ENCODE measurements at places on chromosomes 7 and 10.

- no peak for DNase-seq
These were observed 6.1 kb upstream of the SCRN1 start for GRCh38 chr7:29995652-29996051.

DNA sequence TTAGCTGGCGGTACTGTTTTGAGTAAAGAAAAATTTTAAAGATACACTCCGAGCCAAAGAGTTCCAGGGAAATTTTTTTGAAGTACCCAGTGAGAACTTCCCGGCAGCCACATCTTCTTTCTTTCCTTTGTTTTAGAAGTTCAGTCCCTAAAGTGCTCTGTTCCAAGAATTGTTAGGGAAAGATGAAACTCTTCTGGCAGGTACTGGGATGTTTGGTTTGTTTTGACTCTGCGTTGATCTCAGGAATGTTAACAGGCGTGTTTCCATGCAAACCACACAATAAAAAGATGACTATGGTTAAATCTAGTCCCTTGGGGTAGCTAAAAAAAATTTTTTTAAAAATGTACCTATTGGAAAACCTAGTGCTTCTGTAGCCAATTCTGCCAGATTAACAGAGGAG is 224.7 kb upstream of the PHYHIPL start:
- no peak for DNase-seq

DNA sequence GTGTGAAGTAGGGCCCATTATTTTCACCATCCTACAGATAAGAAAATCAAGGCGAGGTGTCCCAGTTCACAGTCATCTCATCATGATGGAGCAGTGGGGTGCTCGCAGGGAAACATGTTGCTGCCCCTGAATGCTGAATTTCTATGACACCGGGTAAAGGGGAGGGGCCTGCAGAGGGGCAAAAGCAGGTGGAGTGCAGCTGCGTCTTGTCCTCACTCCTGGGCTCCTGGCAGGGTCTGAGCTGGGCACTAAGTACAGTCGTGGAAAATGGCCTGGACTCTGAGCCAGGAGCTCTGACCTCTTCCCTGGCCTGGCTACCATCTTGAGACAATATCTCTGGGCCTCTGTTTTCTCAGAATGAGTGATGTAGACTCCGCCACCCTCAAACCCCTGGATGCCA is 253.1 kb upstream of the PITRM1 start:
- DNase-seq, result no peak

- DNase-seq, result no peak
These were observed 53.9 kb downstream of the CHST15 start for GRCh38 chr10:124039483-124040013.

- DNase-seq, result no peak
These were observed 32.5 kb downstream of the RGS10 start for GRCh38 chr10:119509909-119510451.

GRCh38 chr10:86553639-86554038 is 32.0 kb upstream of the WAPL start:
- no peak for DNase-seq

DNA sequence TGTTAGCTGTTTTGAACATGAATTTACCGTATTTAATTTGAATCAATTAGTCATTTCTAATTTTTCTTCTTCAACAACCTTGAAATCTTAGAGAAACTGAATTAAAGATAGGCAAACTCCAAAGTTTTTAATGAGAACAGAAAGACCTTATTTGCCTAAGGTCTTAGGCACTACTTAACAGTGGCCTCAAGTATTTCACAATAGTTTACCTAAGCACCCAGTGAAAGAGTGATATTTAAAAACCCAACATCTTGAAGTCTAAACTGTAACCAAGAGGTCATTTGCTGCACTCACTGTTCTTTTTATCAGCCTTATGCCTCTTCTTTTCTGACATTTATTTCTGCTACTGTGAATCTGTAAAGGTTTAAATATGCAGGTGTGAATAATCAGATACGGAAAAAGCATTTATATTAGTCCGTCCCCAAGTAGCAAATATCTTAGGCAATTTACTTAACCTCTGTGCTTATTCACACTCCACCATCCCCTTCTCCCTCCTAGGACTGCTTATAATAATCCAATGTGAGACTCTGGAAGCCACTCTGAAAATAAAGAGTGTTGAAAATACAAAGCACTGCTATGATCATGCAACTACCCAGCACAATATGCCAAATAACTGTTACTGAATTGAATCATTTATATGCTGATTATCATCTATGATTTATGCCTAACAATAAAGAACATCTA is 105.7 kb downstream of the ELAPOR2 start:
- no peak for DNase-seq

DNA sequence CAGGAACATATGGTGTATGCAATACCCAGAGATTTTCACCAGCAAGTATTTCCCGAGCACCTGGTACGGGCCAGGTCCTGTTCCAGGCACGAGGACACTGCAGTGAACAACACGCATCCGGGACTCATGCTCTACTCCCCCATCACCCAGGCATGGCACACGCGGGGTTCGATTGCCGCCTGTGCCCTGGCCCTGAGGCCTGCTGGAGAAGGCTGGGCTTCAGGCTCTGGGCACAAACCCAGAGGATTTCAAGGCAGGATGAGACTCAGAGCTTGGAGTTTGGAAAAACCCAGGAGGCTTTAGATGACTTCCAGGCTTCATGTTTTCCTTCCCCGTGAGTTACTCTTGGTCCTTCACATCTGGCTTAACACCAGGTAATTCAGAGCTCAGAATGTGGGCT is 143.5 kb downstream of the NEURL1 start:
- no peak for DNase-seq

- DNase-seq, result peak; percentile 27
These were observed 4.6 kb downstream of the AKR1B1 start for GRCh38 chr7:134454277-134454676.

DNA sequence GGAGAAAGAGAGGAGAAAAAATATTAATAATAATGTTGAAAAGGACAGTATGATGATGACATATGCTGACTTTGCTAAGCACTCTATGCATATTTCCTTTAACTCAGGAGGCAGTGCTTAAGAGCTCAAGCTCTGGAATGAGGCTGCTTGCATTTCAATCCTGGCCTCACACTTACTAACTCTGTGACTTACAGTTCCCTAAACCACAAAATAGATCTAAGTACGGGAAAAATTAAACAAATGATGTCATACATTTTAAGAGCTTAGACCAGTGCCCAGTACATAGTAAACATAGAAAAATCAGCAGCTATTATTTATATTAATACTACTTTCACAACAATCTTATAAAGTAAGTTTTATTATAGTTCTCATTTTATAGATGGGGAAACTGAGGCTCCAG is 61.3 kb downstream of the GFRA1 start:
- no peak for DNase-seq

- no peak for DNase-seq
These were observed 128.8 kb downstream of the ZMIZ1 start for GRCh38 chr10:79197558-79197957.

- no peak for DNase-seq
These were observed 64.2 kb downstream of the CNNM2 start for GRCh38 chr10:102982296-102982695.

- no peak for DNase-seq
These were observed 24.9 kb upstream of the PRKAG2 start for GRCh38 chr7:151901828-151902227.

DNA sequence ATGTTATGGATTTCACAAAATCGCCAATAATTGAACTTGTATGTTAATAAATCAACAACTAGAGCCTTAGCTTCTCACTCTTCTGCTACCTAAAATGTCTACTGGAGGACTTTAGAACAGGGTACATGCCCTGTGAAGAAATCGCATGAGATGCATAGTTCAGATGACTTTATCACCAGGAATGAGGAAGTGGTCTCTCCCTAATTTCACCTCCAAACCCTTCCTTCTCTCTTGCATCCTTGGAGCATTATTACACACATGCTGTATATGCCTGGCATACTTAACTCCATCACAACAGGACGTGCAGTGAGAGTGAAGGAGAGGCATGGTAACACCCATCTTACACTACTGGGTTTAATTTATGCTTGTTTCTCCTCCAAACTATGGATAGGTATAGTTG is 27.8 kb downstream of the RHEB start:
- DNase-seq, result no peak

DNA sequence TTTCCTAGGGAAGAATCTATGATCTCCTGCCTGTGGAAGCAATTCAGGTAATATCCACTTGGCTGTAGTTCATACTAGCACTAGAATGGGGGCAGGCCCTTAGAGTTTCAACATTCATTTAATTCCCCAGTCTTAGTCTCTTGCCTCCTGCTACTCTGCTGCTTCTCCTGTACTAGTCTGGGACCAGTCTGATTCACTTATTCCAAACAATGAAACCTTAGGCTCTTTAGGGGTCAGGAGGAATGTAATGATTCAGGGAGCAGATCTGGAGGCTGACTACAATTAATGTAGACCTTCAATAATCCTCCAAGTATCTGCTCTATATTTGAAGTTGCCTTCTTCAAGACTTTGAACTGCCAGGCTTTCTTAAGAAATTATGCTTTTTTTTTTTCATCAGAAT is 101.8 kb downstream of the GNAT3 start:
- no peak for DNase-seq

GRCh38 chr10:45241865-45242520 is 73.4 kb downstream of the OR13A1 start:
- DNase-seq, result no peak

GRCh38 chr7:66679633-66680244 is 51.1 kb downstream of the KCTD7 start:
- DNase-seq, result no peak

GRCh38 chr10:113897693-113898618 is 43.5 kb downstream of the NHLRC2 start:
- no peak for DNase-seq

DNA sequence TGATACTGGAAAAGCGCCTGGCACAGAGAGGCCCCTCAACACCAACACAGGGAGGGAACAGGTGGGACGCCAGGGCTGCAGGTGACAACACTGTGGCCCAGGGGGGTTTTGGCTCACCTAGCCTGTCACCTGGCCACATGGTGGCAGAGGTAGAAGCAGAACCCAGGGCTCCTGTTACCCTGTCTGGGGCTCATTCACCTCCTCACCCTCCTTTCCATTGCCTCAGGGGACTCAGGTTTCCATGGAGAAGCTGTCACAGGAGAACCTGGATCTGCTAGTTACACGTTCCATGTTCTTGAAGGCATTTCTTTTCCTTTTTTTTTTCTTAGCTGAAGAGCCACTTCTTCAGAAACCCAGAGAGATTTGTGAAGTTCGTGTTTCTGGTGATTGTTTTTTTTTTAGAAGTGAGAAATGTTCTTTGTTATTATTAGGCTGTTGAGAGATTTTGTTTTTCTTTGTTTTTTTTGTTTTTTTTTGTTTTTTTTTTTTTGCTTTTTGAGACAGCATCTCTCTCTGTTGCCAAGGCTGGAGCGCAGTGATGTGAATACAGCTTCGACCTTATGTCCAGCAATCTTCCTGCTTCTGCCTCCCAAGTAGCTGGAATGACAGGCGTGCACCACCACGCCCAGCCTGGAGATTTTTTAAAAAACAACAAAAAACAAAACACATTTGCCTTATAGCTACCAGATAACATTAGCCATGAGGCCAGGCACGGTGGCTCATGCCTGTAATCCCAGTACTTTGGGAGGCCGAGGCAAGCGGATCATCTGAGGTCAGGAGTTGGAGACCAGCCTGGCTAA is 16.0 kb downstream of the DENND2A start:
- DNase-seq, result no peak

DNA sequence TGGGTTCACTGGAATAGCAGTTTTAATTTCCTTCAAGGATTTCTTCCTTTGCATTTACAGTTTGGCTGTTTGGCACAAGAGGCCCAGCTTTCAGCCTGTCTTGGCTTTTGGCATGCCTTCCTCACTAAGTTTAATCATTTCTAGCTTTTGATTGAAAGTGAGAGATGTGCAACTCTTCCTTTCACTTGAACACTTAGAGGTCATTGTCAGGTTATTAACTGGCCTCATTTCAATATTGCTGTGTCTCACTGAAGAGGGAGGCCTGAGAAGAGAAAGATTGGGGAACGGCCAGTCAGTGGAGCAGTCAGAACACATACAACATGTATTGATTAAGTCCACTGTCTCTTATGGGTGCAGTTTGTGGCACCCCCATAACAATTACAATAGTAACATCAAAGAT is 33.9 kb downstream of the PTTG1IP2 start:
- DNase-seq, result no peak

- DNase-seq, result no peak
These were observed 15.3 kb downstream of the POT1 start for GRCh38 chr7:124914298-124914697.

GRCh38 chr7:152411389-152411788 is 24.4 kb downstream of the KMT2C start:
- DNase-seq, result no peak

DNA sequence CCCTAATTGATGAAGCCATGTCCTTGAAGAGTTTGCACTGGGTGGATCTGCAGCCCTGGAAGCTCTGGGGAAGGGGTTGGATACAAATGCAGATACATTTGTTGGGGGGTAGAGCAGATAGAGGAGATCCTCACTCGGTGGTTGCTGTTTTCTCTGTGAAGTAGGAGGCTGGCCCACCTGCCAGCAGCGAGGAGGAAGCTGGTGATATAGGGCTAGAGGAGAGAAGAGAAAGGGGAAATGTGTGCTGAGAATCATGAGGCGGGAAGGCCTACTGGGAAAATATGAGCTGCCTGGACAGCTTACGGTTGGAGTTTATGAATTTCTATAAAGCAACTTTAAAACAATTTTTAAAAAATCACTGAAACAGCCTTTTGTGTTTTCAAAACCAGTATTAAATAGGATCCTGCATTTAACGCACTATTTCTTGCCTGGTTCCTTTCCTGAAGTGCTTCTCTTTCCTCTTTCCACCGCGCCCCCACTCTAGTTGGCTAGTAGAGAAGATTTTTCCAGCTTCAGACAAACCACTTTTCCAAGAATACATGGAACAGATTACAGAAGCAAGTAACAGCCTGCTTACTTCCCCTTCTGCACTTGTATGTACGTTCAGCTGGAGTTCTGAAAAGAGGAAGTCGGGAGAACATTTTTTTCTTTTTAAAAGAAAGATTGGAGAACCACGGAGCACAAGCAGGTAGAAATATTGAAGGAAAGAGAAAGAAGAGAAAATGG is 100.6 kb upstream of the GLCCI1 start:
- no peak for DNase-seq

DNA sequence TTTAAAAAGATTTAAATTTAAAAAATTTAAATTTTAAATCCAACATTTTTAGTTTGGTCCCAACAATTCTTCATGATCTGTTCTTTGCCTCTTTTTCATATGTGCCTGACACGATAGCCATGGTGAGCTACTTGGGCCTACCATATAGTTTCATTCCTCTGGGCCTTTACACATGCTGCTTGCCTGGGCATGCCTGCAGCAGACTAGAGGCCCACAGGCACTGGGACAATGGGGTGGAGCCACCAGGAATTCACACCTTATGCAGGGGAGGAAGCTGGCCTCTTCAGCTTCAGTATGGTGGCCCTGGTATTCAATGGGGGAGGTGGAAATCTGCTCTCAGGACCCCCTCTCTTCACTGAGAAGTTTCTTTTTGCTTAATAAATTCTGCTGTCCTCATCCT is 37.8 kb upstream of the ZNF365 start:
- DNase-seq, result no peak

- DNase-seq, result no peak
These were observed 542.4 kb upstream of the GALNT17 start for GRCh38 chr7:70589590-70589989.

- DNase-seq, result no peak
These were observed 140.7 kb upstream of the CALCR start for GRCh38 chr7:93715234-93715633.

All from CD8-positive, alpha-beta memory T cell (primary cell).